Progenitor cell of endocrine pancreas (in vitro differentiated cells): ENCODE measurements at places on chromosomes 5 and 9.

DNA sequence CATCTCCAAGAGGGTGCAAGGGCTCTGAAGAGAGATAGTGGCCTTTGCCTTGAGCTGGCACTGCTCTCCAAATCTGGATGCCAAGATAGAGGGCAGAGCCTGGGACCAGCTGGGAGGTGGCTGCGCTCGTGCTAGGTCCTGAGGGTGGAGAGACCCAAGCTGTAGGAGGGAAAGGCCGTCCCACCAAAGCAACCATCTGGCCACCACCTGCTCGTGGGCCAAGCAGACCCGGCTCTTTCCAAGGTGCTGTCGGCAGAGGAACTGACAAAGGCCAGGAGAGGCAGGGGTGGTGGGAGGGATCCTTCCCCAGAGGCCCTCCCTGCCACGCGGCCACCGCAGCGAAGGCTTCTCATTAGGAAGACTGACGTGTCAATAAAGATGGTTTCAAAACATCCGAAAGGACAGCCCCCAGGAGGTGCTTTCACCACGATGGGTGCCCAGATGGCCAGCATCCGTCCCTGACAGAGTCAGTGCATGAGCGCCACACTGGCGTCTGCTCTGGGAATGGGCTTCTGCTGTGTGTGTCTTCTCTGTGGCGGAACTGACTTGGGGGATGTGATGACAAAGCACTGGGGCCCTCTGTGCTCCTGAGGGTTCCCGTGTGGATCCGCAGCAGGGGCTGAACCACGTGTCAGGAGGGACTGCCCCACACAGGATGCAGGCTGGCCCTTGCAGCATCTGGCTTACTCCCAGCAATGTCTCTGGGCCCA lies 213.5 kb downstream of the FANCC start:
- DNase-seq, result no peak
- H3K4me3 ChIP-seq, result no peak overlapping the region
- H3K27ac ChIP-seq, result no peak overlapping the region
- H3K36me3 ChIP-seq, result peaks cover 16% of the 10 kb centered on the region
- no peaks in the 10 kb centered on the region for H3K27me3 ChIP-seq

- no peak for DNase-seq
- H3K4me1 ChIP-seq, result peaks cover 6% of the 10 kb centered on the region
- peaks cover 7% of the 10 kb centered on the region for H3K36me3 ChIP-seq
- no peaks in the 10 kb centered on the region for H3K27me3 ChIP-seq
- no peak overlapping the region for H3K4me3 ChIP-seq
These were observed 132.5 kb downstream of the MVB12B start for GRCh38 chr9:126459126-126459525.

GRCh38 chr5:158635565-158635964 lies 464.2 kb downstream of the EBF1 start:
- H3K4me3 ChIP-seq, result no peak overlapping the region
- H3K27me3 ChIP-seq, result no peaks in the 10 kb centered on the region
- no peak overlapping the region for H3K27ac ChIP-seq

GRCh38 chr5:144368556-144368955 lies 197.9 kb downstream of the KCTD16 start:
- no peak for DNase-seq
- H3K4me3 ChIP-seq, result no peak overlapping the region
- H3K36me3 ChIP-seq, result no peaks in the 10 kb centered on the region
- no peak overlapping the region for H3K27ac ChIP-seq

DNA sequence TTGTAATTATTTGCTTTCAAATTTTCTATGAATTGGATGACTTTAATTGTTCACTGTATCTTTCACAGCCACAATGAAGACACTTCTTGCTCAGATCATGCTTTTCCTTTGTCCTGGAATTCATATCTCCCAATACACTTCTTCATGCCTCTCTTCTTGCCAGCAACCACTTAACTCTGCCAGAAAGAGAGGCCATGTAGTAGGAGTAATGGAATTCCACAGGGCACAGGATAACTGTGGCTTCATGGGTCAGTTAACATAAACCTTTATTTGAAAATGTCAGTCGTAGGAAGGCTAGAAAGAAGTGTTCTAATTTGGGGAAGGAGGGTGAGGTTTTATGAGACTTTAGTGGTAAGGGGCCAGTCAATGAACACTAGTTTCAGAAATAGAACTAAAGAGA lies 190.3 kb downstream of the TMEM167A start:
- peaks cover 3% of the 10 kb centered on the region for H3K36me3 ChIP-seq
- no peak overlapping the region for H3K4me3 ChIP-seq
- H3K4me1 ChIP-seq, result peaks cover 20% of the 10 kb centered on the region
- H3K27ac ChIP-seq, result no peak overlapping the region
- no peak for DNase-seq

DNA sequence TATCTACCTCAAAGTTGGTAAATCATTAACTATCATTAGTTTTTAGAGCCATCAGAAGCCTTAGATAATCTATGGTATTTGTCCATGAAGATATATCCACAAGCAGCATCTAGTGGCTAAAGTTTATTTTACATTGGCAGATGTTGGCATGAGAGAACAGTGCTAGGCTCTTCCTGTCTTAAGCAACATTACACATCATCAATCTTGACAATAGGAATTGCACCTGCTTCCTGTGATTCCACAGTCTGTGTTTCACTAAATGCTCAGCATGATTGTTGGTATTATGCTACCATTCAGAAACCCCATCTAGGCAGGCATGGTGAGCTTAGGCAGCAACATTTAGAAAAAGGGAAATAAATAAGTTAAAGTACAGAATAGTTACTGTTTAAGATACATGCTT lies 246.6 kb downstream of the SLCO4C1 start:
- H3K27me3 ChIP-seq, result no peaks in the 10 kb centered on the region
- H3K4me3 ChIP-seq, result no peak overlapping the region
- no peaks in the 10 kb centered on the region for H3K36me3 ChIP-seq

- no peak overlapping the region for H3K27ac ChIP-seq
- no peak overlapping the region for H3K4me3 ChIP-seq
- peaks cover 5% of the 10 kb centered on the region for H3K36me3 ChIP-seq
- H3K4me1 ChIP-seq, result no peaks in the 10 kb centered on the region
These were observed 19.3 kb downstream of the PGGT1B start for GRCh38 chr5:115243412-115243811.

GRCh38 chr5:72372923-72373322 lies 52.8 kb downstream of the PTCD2 start:
- H3K27ac ChIP-seq, result no peak overlapping the region
- no peak for DNase-seq
- H3K4me3 ChIP-seq, result no peak overlapping the region
- no peaks in the 10 kb centered on the region for H3K27me3 ChIP-seq
